ENCODE measurements at places on chromosomes 2 and 18. TPM values are rescaled to one million over a fixed set of nuclear protein-coding genes. Genes with fewer than 3 reads are reported as not detected.

GRCh38 chr2:10091182-10091888 is 11.1 kb upstream of the CYS1 start:
- no peak for DNase-seq
- no peak overlapping the region for H3K4me3 ChIP-seq
- no peaks in the 10 kb centered on the region for H3K27me3 ChIP-seq
- H3K4me1 ChIP-seq, result no peaks in the 10 kb centered on the region

DNA sequence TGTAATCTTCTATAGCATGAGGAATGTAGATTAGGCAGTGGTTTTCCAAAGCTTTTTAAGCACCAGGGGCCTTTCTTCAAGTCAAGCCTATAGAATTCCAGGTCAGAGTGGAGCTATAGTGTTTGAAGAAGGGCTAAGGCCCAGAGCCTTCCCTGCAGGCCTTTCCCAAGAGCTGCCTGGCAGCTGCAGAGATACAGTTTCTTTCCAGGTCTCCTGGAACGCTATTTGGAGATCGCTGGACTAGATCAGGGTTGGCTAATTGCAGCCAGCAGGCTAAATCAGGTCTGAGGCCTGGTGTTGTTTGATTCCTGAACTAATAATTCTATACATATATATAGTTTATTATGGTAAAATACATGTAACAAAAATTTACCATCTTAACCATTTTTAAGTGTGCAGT is 319.0 kb upstream of the SPRED2 start:
- H3K4me3 ChIP-seq, result no peak overlapping the region
- DNase-seq, result no peak
- H3K36me3 ChIP-seq, result no peaks in the 10 kb centered on the region
- H3K4me1 ChIP-seq, result peaks cover 3% of the 10 kb centered on the region
- H3K27me3 ChIP-seq, result peaks cover 6% of the 10 kb centered on the region

- no peak overlapping the region for H3K27ac ChIP-seq
- peaks cover 14% of the 10 kb centered on the region for H3K4me1 ChIP-seq
- H3K27me3 ChIP-seq, result no peaks in the 10 kb centered on the region
- DNase-seq, result no peak
- no peaks in the 10 kb centered on the region for H3K36me3 ChIP-seq
Measured at GRCh38 chr2:207765547-207765946, 4.2 kb downstream of the FZD5 start.

DNA sequence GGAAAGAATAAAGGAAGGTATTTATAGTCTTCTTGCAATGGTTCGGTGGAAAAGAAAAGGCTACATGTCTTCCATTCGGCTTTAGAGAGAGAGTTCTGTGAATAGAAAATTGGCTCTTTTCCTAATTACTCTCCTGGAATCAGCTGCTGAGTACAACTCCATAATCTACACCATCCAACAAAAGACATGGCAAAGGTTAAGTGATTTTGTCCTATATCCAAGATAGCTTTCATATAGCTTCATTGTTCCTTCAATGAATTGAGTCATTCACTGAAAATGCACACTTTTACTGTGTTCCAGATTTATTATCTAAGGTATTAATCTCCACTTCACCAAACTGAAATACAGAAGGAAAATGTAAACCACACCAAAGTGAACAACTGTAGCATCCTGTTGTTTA is 514.5 kb downstream of the LRRTM4 start:
- H3K4me3 ChIP-seq, result no peak overlapping the region
- no peaks in the 10 kb centered on the region for H3K27me3 ChIP-seq
- H3K4me1 ChIP-seq, result no peaks in the 10 kb centered on the region
- no peaks in the 10 kb centered on the region for H3K36me3 ChIP-seq
- no peak overlapping the region for H3K27ac ChIP-seq

DNA sequence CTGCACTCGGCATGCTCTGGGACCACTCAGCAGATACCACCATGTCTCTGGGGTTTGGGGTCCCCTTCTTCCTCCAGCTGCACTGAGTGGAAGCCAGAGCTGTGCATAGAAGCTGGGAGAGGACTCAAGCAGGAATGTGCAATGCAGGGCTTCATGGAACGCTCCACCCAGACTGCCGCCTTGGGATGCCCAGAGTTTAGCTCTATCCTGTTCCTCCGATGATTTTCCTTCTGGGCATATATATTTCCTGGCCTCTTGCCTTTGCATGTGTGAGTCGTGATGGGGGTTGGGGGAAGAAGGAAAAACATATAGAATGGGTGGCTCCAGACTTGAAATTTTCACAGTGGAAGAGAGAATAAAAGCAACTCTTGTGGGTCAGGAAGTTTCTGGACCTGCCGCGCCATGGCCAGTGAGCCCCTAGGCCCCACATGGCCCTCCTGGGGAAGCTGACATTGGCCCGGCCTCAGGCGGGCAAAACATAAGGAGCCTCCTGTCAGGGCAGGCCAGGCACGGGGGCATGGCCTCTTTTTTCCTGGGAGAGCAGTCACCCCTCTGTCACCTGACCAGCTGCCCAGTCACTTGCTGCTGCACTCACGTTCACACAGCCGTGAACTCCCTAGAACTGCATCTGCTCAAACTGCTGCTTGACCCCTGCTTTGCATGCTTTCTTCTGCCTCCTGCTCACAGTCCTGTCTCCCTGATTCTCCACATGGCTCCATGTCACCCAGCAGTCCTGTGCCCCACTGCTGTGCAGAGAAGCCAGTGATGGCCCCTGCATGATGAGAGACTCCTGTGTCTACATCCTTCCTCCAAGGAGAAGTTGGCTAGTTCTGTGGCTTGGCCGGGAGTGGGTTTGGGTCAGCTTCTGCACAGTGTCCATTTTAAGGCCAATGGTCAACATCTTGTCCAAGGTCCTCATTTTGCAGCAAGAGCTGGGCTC is 197.8 kb downstream of the CTIF start:
- H3K36me3 ChIP-seq, result no peaks in the 10 kb centered on the region
- no peaks in the 10 kb centered on the region for H3K27me3 ChIP-seq
- no peak overlapping the region for H3K4me3 ChIP-seq

DNA sequence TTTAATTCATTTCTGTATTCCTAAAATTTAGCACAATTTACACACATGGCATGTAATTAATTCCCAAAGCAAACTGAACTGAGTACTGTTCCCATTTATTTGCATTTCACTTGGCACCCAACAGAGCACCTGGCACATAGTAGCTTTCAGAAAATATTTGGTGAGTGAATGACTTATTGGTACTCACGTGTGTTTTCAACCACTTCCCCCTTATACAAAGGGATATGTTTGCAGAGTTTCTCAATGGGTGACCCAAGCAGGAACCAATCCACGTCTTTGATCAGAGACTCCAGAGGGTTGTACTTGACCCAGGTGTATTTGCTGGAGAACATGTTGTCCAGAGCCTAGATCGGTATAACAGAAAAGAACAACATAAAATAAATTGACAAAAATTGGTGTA is 6.6 kb downstream of the GKN2 start:
- no peaks in the 10 kb centered on the region for H3K36me3 ChIP-seq
- DNase-seq, result no peak
- no peak overlapping the region for H3K4me3 ChIP-seq
- H3K4me1 ChIP-seq, result peaks cover 10% of the 10 kb centered on the region

The HOXD1 gene
- total RNA-seq, result not detected

The FAM110C gene
- 6.8 TPM for total RNA-seq

GRCh38 chr18:41993151-41993550 is 38.1 kb downstream of the PIK3C3 start:
- H3K27me3 ChIP-seq, result no peaks in the 10 kb centered on the region
- 0 out of 2 replicates have a peak overlapping the region, but pooled peaks have one; percentile 11 for H3K27ac ChIP-seq
- no peaks in the 10 kb centered on the region for H3K36me3 ChIP-seq
- DNase-seq, result no peak
- H3K4me1 ChIP-seq, result peaks cover 7% of the 10 kb centered on the region

DNA sequence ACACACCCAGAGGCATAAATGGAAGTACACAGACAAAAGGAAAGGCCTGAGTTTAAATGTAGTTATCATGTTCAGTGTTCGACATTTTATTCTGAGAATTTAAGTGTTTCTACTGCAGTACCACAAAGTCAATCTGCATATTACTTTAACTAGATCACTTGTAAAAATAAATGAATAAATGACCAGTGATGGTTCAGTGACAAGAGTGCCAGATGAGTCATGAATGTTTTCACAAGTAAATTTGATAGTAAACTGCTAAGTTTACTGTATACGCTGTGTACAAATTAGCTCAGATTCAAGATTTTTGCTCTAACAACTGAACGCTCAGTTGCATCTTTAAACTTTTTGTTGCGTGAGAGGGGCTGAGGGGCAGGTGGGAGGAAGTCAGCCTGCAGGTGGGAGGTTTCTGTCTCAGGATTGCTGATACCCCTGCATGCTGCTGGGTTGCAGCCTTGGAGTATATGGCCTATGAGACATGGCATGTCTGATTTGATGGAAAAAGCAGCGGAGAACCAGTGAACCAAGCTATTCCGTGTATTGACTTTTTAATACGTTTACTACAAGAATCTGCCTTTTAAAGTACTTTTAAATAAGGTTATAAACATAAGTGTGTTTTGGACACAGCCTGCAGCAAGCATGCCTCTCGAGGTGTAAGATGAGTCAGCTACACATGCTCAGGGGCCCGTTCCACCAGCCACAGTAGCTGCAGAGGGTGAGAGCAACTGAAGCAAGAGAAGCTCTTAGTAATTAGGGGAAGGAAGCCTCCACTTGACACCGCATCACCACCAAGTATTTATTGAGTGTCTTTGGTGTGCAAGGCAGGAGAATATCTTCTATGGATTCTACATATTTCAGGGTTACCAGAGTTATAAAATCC is 245.1 kb downstream of the NEDD4L start:
- H3K4me3 ChIP-seq, result no peak overlapping the region
- H3K4me1 ChIP-seq, result peaks cover 49% of the 10 kb centered on the region
- peak; percentile 49 for DNase-seq

DNA sequence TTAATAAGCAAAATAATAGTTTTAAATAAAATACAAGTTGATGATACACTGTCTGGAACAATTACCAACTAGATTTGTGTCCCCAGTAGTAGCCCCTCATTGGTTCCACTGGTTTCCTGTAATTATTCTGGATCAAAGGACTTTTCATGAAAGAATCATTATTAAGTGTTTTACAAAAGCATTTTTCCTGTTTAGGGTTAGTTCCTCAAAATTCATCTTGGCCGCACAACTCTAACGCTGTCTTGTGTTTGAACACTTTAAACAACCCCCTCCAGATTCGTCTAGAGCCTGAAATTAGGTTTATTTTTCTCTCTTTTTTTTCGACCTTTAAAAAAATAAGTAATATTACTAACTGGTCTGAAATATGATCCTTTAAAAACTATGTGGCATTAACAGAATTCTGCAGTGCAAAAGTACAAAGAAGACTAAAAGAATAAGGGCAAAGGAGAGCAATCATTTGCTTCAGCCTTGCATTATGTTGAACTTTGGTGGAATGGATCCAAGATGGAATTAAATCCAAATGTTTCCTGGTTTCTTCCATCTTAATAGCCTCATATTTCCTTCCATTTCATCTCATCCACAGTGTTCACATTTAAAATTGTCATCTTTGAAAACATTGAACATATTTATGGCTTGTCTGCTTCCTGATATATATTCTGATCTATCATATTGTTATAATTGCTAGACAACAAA is 678.4 kb downstream of the IRS1 start:
- H3K4me1 ChIP-seq, result peaks cover 40% of the 10 kb centered on the region
- no peak overlapping the region for H3K4me3 ChIP-seq
- no peaks in the 10 kb centered on the region for H3K27me3 ChIP-seq

GRCh38 chr2:184530959-184531358 is 67.4 kb upstream of the ZNF804A start:
- no peak for DNase-seq
- no peaks in the 10 kb centered on the region for H3K36me3 ChIP-seq
- no peak overlapping the region for H3K27ac ChIP-seq

DNA sequence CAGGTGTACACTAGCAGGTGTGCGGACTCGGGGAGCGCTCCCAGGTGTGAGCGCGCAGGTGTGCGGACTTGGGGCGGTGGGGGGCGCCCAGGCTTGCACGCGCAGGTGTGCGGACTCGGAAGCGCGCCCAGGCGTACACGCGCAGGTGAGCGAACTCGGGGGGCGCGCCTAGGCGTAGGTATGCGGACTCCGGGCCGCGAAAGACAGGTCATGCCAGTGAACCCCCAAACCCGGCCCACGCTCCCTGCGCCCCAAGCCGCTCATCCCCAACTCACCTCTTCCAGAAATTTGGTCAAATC is 342 bp downstream of the CYB5A start:
- H3K27ac ChIP-seq, result no peak overlapping the region
- peaks cover 37% of the 10 kb centered on the region for H3K4me1 ChIP-seq
- no peak for DNase-seq
- H3K27me3 ChIP-seq, result no peaks in the 10 kb centered on the region
- H3K36me3 ChIP-seq, result no peaks in the 10 kb centered on the region
- H3K4me3 ChIP-seq, result peak overlapping the region; percentile 91

GRCh38 chr2:215451012-215451756 is 15.3 kb upstream of the FN1 start:
- no peak overlapping the region for H3K4me3 ChIP-seq
- no peak for DNase-seq
- H3K36me3 ChIP-seq, result no peaks in the 10 kb centered on the region
- no peak overlapping the region for H3K27ac ChIP-seq

DNA sequence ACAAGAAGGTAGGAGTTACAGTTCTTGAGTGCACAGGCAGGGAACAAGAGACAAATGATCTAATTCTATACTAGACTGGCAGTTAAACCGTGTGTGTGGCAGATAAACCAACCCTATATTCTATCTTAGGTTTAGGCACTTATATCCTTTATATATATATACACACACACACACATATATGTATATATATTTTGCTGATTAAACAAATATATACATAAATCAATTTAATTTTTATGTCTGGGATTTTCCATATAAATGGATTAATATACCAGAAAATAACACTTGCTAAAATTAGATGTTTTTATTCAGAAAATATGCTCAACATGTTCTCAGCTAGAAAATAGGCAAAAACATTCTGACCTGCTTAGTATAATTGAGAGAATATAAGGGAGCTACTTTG is 887.9 kb upstream of the KLHL29 start:
- H3K27ac ChIP-seq, result no peak overlapping the region
- no peaks in the 10 kb centered on the region for H3K4me1 ChIP-seq
- no peak overlapping the region for H3K4me3 ChIP-seq
- no peaks in the 10 kb centered on the region for H3K27me3 ChIP-seq
- H3K36me3 ChIP-seq, result no peaks in the 10 kb centered on the region

- peaks cover 59% of the 10 kb centered on the region for H3K36me3 ChIP-seq
- peak overlapping the region; percentile 88 for H3K27ac ChIP-seq
- H3K4me3 ChIP-seq, result peak overlapping the region; percentile 88
- peaks cover 37% of the 10 kb centered on the region for H3K4me1 ChIP-seq
- DNase-seq, result no peak
Measured at GRCh38 chr2:226791056-226791486, 8.5 kb downstream of the IRS1 start.

DNA sequence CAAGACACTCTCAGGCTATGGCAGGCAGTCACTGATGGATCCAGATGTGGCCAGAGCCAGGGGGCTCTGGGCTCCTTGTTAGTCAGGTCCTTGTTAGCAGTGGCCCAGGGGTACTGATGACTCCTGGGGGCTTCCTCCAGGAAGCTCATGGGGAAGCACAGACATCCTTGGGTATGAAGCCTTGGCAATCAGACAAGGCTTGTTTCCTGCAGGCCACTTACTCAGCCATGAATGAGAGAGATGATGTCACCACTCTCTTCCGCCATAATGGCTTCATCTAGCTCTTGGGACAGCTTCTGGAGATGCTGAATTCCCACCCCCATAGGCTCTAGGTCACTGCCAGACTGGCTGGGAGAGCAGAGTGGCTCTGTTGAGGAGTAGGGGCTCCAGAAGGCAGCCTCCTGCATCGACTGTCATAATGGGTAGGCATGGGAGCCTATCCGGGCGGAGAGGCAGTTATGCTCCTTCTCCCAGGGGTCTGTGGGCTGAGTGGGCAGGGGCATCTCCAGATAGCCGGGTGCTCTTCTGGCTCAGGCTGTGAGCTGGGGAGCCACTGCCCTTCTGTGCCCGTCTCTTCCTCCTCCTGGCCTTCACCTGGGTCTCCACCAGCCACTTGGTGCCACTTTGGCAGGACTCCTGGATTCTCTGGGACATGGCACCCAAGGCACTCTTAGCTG is 40.2 kb upstream of the BMPR2 start:
- no peak overlapping the region for H3K4me3 ChIP-seq
- H3K4me1 ChIP-seq, result peaks cover 13% of the 10 kb centered on the region
- H3K27ac ChIP-seq, result no peak overlapping the region
- peak; percentile 12 for DNase-seq

The FBLN7 gene
- total RNA-seq, result 2.2 TPM

Measured in PC-3 (cell line).